ENCODE measurements at places on chromosomes 2 and 18.
A peak's percentile ranks its signal among the peaks of the same experiment; 100 is the strongest.

- no peak for DNase-seq
These were observed 49.2 kb upstream of the CCDC150 start for GRCh38 chr2:196590286-196590685.

DNA sequence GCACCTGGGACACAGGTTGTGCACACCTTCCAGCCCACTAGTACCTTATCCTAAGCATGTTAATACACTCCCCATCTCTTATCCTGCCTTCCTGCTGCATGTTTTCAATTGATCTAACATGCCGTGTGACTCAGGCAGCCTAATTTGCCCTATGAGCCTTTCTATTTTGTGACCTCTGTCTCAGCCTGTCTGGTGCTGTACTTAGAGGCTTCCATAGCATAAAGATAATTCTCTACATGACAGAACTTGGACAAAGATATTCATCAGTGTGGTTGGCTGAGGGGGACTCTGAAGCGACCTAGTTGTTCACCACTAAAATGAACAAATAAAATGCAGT, 8.6 kb upstream of the TMEM37 start:
- no peak for DNase-seq

DNA sequence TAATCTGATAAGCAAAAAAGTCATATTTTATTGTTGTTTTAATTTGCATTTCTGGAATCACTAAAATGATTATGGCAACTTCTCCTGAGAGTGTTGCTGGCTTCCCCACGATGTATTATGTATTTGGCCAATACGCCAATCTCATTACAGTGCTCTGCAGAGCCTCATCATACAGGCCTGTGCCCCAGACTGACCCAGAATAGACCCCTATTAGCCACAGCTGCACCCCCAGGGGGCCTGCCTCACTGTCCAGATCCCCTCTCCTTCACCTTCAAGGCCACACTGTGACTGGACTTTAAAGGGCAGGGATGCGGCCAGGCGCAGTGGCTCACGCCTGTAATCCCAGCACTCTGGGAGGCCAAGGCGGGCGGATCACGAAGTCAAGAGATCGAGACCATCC, 17.4 kb upstream of the COX7A2L start:
- no peak for DNase-seq

DNA sequence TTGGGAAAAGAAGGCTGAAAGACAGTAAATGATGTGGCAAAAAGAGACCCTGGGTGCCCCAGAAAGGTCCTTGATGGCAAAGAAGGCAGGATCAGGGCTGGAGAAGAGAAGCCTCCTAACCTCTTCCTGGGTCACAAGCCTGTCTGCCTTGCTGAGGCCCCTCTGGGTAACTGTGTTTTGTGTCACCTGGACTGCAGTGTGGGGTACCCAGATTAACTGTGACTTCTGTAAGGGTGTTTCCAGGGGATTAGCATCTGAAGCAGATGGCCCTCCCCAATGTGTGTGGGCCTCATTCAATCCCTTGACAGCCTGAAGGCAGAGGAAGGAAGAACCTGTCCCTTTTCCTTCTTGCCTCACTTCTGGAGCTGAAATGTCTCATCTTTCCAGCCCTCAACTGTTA, 35.6 kb upstream of the APCDD1 start:
- DNase-seq: no peak

DNA sequence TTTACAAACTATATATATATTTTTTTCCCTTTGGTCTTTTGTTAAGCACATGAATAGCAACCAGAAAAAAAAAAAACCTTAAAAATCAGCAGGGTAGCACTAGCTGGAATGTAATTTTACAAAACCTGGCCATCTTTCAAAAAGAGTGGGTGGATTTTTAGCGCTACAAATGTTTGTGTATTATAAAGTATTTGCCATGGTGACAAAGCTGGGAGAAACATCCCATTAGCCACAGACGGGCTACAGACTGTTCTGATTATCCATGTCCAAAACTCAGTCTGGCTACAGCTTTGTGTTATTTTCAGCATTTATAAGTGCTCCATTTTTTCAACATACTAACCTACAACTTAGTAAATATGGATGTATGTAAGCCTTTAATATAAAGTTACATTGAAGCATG, 249.5 kb upstream of the TANK start:
- DNase-seq: no peak

DNA sequence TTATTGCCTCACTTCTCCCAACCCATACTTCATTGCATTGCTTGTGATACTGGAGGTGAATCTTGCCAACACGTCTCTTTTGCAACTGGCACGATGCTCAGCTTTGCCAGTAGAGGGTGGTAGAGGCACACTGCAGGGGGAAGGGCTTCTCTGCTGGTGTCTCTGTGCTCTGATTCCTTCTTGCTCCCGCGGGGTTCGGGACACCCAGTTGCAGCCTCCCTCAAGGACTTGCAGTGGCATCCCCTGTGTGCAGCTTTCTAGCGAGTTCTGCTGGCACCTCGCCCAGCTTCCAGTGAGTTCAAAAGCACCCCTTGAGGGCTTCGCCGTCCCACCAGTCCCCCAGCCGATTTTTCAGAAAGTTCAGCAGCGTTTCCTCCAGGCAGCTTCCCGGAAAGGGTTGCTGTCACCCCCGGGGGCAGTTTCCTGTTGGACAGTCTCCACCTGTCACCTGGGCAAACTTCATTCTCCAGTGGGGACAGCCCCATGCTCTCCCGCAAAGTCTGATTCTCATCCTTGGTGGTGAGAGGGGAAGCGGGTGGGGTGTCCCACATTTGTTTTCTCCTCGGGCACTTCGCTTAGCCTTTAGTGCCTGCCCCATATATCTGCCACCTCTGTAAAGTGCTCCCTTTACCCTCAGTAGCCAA, 35.4 kb upstream of the EN1 start:
- peak; percentile 70 for DNase-seq

DNA sequence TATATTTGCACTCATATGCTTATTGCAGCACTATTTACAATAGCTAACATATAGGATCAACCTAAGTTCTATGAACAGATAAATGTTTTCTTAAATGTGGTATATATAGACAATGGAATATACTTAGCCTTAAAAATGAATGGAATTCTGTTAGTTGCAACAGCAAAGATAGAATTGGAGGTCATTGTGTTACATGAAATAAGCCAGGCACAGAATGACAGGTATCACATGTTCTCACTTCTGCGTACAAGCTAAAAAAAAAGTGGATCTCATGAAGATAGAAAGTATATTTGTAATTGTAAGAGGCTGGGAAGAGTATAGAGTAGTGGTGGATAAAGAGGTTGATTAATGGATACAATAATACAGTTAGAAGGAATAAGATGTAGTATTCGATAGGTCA, 255.5 kb upstream of the SETBP1 start:
- no peak for DNase-seq

GRCh38 chr2:35803126-35803525, 552.5 kb upstream of the CRIM1 start:
- no peak for DNase-seq

GRCh38 chr2:238580486-238580885, 153.8 kb downstream of the ASB1 start:
- DNase-seq: no peak

- no peak for DNase-seq
These were observed 31.5 kb upstream of the ASNSD1 start for GRCh38 chr2:189629531-189630453.

DNA sequence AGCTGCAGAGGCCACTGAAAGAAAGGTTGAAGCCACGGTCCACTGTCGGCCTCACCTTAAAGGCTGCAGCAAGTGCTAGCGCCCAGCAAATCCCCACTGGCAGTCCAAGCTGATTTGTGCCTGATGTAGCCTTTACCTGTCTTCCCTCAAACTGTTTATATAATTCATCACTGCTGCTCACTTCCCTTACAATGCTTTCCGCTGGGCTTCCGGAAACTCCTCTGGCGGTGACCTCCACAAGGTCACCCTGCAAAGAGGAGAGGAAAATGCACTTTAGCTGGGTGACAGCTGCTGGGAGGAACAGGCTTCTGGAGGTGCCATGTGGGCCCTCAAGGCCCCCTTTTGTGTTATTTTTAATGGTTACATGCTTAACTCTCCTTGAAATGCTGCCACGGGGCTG, 126.2 kb downstream of the CMPK2 start:
- no peak for DNase-seq

DNA sequence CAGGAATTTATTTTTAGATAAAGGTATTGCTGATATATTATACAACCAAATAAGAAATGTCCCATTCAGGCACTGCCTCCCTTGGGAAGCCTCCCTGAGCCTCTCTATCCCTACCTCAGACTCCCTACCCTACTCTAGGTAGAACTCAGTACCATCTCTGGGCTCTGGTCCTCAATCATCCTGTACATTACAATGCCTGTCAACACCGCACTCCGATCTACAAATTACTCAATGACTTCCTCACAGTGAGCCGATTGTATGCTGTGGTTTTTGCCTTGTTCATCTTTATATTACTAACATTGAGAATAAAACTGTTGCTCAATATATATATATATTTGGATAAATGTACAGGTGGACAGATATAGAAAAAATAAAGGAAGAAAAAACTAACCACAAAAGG, 207.5 kb downstream of the STK39 start:
- no peak for DNase-seq

DNA sequence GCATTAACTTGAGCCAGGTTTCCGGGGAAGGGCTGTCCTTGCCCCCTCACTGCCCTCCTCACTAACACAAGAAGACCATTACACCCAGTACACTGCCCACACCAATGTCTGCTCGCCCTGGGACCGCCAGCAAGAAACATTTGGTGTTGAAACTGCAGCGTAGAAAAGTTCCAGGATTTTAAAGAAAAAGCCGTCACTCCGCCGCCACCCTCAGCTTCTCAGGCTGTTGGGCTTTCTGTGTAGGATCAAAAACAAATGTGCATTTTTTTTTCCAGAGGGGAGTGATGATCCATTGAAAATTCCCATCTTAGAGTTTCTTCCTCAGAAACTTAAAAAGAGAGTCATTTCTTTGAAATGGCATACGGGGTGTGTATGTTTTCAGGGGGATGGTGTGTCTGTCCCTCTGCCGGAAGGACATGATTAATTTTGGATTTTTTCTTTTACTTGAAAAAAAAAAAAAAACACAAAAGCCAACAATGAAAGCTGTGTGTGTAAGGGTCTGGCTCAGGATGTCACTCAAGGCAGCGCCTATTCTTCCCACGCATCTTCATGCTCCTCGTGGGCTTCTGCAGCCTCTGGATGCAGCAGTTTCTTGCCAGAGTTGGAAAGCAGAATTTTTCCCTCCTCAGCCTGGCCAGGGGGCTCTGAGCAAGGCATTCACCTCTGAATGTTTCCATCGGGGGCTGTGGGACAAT, 184.9 kb downstream of the GLI2 start:
- no peak for DNase-seq

DNA sequence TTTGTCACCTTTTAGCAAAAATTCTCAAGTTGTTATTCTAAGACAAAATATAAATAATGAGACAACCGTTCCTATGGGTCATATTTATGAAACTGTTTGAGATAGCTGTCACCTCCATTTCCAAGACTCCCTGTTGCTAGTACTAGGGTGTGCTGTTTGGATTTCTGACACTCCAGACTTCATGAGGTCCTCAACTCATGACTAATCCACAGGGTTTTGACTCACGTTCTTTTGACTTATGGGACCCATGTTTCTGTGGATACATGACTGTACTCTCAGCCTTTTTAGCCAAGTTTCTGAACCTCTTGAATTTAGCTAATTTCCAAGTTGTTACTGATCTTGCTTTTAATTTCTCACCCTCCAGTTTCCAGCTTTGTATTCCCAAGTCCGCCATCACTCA, 178.7 kb upstream of the FAM98A start:
- no peak for DNase-seq

DNA sequence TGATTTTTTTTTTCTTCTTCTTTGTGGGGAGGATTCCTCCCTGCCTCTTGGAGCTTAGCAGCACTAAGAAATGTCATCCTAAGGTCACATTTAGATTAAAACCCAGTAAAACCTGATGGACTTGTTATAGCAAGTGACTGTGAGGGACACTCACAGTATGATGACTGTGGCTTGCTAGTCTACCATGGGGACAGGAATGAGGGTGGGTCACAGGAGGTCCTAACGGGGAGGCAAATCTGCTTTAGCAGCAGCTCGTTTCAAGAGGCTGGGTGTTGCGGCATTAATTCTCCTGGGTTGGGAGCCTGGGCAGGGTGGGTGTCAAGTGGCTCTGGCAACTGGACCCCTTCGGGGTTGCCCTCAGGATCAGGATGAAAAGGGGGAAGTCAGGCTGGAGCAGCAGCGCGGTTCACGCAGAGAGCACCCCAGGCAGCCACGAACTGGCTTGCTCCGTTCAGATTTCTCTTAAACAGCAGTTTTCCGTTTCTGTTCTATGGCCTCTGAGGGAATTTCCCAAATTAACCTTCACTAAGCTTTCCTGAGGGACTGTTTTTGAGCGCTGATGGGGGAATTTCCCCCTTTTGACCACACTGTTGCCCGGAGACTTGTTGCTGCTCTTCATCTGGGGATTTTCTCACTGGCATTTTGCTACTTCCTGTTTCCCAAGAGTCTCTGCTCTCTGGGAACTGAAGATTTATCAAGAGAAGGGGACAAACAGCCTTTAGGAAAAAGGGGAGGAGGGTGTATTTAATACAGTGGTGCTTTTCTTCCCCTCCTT, 59.8 kb upstream of the PELI1 start:
- no peak for DNase-seq

GRCh38 chr2:116499389-116499788, 1315.1 kb upstream of the DDX18 start:
- no peak for DNase-seq

DNA sequence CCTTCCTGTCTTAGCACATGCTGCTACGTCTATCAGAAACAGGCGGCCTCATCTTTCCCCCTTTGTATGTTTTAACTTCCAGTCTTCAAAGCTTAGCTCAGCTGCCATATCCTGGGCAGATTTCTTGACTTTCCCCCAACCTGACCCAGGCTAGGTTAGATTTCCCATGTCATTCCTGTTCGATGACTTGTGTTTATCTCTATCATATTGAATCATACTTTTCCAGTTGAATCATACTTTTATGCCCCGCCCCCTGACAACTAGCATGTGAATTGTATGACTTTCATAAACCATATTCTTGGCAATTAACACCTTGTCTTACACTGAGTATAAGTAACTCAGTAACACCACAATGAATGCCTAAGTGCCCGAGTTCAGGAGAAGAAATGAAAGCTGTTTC, 128.3 kb downstream of the CYRIA start:
- DNase-seq: no peak

DNA sequence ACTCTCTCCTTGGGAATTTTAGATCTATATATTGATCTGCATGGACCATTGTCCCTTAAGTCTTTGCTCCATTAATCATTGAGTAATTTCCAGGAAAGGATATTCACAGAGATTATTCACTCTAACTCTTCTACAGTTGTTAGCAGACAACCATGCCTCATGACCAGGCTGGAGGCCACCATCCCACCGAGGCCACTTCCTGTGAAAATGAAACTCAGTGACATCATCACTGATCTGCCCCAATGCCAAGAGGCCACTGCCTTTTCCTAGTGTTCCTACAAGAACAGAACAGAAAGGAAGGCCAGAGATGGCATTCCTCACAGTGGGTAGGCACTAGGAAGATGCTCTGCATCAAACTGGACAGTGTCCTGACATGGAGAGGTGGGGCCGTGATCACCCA, 161.3 kb downstream of the DTNA start:
- no peak for DNase-seq

- no peak for DNase-seq
These were observed 94.9 kb downstream of the BCL2 start for GRCh38 chr18:63224630-63225029.

GRCh38 chr2:31511376-31511775, 69.4 kb downstream of the SRD5A2 start:
- no peak for DNase-seq

All from endothelial cell (in vitro differentiated cells).